ENCODE measurements at places on chromosomes 16 and 17.

DNA sequence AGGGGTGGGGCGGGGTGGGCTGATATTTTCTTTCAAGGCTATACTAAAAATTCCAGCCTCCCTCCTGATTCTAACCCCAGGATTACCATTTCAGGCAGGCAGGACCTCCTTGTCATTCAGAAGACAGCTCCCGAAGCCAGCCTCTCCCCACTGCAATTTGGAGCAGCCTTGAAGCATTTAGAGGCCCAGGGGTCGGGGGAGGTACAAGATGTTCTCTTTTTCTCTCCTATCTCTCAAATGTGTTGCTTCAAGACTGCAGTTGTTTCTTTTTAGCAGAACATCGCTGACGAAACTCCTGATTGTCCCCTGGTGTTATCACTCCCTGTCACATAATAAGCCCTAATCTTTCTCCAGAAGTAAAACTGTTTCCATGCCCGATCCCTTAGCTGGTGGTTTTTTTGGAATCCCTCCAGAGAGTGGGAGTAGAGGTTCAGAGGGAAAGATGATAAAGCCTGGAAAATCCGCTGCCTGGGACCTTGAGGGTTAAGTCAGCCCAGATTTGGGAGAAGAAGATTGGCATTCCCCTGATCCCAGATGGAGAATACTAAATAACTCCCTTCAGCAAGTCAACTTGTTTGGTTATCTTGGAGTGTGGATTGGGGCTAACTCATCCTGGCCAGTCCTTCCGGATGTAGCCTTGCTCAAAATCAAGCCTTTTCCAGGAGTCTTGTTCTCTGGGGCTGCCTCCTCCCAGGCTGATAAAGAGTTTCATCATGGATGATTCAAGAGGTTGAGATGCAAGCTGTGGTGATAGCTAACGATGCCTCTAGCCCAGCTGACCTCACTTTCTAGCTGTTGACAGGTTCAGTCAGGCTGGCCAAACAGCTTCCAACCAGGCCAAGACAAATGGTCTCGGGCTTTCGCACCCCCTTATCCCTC, 71.3 kb downstream of the SOX9 start:
- DNase-seq, result no peak

DNA sequence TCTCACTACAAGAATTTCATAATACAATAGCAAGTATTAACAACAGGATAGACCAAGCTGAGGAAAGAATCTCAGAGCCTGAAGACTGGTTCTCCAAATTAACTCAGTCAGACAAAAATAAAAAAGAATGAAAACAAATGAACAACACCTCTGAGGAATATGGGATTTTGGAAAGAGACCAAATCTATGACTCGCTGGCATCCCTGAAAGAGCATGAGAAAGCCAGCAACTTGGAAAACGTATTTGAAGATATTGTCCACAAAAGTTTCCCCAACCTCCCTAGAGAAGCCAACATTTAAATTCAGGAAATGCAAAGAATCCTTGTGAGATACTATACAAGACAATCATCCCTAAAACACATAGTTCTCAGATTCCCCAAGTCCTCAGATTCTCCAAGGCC, 20.9 kb downstream of the NLRP1 start:
- DNase-seq, result no peak

- no peak for DNase-seq
Observed at GRCh38 chr17:2094891-2095535, 40.1 kb downstream of the HIC1 start.

DNA sequence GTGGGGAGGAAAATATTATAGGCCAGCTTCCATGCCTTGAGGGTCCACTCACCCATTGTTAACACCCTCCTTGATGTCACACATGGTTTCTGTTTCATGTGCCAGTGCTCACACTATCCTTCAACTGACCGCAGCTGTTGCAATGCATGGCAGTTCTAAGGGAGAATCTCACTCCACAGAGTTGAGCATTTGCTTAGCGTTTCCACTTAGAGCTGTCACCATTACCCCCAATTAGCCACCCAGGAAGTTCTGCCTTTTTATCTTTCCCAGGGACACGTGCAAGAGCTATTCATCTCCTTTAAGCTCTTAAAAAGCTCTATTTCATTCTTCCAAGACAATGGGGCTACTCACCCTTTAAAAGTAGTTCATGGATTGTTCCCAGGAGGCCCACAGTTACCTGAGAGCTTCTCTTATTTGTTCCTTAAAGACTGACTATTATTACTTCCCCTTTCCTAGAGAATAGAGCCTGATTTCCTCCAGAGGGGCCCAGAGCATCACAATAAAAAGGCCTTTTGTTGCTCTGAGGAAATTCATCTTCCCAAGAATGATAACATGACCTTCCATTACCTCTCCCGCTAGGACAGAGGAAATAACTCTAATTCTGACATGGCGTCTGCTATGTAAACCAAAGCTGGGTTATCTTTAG, 126.8 kb downstream of the CACNG3 start:
- DNase-seq, result peak; percentile 13

DNA sequence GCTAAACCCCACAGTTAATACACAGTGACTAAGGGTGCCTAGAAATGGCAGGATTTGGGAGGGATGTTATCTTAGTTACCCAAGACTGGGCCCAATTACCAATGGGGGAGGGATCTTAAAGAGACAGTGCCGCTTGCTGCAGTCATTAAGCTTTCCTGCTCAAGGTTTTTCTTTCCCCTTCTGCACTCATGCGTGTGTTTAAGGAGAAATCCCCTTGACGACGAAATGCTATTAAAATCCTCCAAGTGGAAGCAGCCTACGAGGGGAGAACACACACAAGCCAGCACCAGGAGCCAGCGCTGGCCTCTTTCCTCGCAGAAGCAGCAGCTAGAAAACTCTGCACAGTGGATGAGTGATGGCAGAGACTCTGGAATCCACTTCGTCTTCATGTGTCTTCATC, 22.0 kb downstream of the SALL1 start:
- no peak for DNase-seq

DNA sequence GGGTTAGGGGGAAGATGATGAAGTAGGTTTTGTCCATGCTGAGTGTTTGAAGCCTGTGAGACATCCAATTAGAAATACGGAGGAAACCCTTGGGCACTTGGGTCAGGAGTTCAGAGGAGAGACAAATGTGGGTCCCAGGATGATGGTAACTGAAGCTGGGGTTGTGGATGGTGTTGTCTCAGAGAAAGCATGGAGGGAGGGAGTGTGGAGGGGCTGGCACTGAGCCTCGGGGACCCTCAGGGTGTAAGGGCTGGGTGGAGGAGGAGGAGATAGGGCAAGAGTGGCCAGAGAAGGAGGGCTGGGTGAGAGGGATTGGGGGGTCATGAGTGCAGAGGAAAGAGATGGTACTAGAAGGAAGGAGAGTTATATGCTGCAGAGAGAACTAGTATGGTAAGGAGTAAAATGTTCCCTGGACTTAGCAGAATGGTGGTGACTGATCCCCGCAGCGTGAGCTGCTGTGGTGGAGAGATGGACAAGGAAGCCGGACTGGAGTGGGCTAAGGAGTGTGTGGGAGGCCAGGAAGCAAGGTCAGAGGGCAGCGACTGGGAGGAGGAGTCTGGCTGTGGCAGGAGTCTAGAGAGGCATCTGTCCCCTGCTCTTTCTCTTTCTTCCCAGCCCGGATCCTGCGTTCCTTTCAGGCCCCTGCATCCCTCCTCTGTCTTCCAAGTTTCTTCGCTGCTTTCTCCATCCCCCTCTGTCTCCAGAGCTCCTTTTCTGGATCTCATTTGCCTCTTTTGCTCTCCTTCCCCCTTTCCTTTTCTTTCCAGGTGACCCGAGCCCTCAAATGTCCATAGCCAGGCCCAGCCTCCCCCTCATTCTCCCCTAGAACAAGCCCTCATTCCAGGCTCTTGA, 3.9 kb upstream of the COL1A1 start:
- no peak for DNase-seq

GRCh38 chr17:62862251-62862650, 54.1 kb upstream of the MARCHF10 start:
- no peak for DNase-seq

- no peak for DNase-seq
Observed at GRCh38 chr16:23651943-23652468, 10.7 kb downstream of the DCTN5 start.

- no peak for DNase-seq
Observed at GRCh38 chr16:68263559-68264127, 683 bp upstream of the SLC7A6 start.

GRCh38 chr17:75945211-75945610, 4.4 kb upstream of the FBF1 start:
- DNase-seq, result no peak

DNA sequence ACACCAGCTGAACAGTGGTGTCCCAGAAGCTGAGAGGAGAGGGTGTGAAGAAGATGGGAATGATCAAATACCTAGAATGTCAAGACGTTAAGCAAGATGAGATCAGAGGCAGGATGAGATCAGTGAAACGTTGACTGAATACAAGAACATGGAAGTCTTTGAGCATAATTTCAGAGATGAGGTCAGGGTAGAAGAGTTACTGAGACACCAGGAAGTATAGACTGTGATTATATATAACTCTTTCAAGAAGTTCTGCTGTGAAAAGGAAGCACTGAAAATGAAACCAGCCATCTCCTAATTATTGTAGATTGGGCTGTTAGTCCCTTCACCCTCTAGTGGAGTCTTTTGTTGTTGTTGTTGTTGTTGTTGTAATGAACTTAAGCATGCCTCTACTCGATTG, 9.1 kb downstream of the SHCBP1 start:
- DNase-seq, result no peak

- DNase-seq, result peak; percentile 12
Observed at GRCh38 chr16:51636920-51637769, 486.1 kb upstream of the SALL1 start.

DNA sequence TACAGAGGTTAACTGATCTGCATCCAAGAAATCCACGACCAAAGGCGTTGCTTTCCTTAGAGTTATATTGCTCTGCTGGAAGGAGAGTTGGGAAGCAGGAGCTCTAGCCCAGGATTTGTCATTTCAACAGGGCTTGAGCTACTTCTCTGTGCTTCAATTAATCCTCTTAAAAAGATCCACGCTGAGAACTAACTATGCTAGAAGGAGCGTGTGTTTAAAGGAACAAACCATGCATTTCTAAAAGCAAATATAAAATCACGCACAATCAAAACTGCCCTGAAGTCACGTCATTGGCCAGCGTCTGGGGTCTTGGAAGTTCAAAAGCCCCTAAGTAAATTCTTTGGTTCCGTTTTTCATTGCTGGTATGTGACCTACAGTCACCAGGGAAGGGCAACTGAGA, 1.1 kb downstream of the ARL6IP1 start:
- no peak for DNase-seq

GRCh38 chr17:48375356-48375755, 54.7 kb downstream of the SKAP1 start:
- no peak for DNase-seq

- DNase-seq, result no peak
Observed at GRCh38 chr17:40328386-40328766, 19.4 kb downstream of the RARA start.

DNA sequence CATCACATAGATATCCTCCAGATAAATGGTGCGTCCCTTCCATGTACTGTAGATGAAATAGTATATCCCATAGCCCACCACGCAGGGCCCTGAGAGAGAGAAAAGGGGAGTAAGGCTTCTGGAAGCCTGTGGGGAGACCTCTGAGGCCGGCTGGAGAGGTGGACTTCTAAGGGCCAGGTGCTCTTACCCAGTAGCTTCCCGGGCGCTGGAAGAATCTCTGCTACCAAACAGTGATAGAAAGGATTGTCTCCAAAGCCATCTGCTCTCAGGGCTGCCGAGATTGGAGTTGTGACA, 718 bp downstream of the SAT2 start:
- DNase-seq, result no peak

DNA sequence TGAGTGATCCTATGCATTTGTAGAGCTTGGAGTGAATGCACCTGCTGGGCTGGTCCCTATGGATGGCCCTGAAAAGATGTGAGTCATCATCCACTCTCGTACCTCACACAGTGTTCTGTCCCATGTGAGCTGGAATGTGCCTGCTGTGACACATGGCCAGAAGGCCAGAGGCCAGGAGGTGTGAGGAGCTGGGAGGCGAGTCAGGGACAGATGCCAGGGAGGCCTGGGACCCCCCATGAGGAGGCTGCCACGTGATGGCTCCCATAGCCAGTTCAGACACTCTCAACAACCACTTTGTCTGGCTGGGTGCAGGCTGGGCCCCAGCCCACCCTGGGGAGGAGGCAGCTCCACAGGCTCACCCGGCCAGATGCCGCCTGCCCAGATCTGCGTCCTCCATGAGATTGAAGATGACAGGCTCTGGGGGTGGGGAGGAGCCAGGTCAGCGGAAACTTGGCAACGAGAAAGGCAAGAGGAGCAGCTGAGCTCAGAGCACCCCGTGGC, 168.8 kb downstream of the C16orf78 start:
- DNase-seq, result no peak

- no peak for DNase-seq
Observed at GRCh38 chr16:2452650-2453049, 7.3 kb upstream of the TEDC2 start.

GRCh38 chr16:634996-635395, 1.1 kb downstream of the METTL26 start:
- DNase-seq, result no peak

DNA sequence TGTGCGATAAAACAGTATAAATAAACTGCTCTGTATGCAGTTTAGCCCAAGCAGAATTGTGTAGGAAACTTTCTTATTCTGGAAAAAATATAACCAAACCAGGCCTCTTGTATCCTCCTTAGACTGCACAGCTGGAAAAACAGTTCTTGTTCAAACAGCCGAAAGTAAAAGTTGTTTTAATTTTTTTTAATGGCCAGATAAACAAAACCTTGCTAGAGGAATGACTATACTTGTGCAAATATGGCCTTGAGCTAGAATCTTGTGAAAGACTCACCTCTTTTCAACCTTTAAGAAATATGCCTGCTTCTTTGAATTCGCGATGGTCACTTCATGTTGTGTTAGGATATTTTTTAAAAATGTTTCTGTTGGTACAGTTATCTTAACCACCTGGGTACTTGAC, 114.5 kb upstream of the MAF start:
- DNase-seq, result no peak

DNA sequence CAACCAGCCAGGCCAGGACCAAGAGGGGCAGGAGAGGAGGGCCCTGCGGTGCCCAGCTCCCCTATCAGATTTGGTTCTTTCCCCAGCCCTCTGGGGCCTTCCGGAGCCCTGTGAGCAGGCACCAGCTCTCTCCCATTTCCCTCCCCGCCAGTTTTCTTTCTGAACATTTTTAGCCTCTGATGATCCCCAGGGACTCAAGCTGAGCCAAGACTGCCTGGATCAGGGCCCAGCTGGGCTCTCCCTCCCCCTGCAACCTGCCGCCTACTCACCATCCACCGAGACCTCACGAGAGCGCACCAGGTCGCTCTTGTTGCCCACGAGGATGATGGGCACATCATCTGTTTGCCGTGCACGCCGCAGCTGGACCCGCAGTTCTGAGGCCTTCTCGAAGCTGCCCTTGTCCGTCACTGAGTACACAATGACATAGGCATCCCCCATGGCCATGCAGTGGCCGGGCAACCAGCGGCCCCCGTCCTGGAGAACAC, 2.0 kb downstream of the RRAD start:
- peak; percentile 40 for DNase-seq

Measured in COLO829 (cell line).